ENCODE measurements at places on chromosomes 7 and 10.

- DNase-seq: no peak
These were observed 173.5 kb downstream of the KCNMA1 start for GRCh38 chr10:77463967-77464745.

GRCh38 chr7:7820409-7820808 is 102.0 kb upstream of the RPA3 start:
- no peak for DNase-seq

DNA sequence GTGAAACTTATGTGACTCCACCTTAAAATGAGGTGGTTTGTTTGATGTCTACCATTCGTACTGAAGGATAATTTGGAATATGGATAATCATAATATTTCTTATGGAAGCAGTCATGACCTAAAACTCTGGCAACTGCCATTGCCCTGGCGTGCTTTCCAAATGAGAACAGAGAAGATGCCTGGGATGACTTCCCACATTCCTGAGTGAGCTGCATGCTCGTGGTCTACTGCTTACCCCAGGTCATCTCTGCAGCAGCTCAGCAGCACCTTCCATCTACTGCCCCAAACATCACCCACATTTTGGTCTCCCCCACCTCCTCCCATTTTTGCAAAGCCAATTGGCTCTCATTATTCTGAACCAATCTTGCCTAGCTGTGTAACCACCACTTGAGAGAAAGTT is 40.1 kb downstream of the LYZL1 start:
- DNase-seq: no peak

GRCh38 chr10:80670774-80671173 is 133.1 kb downstream of the SH2D4B start:
- DNase-seq: no peak

- DNase-seq: no peak
These were observed 334.1 kb upstream of the C7orf33 start for GRCh38 chr7:148256433-148256832.

DNA sequence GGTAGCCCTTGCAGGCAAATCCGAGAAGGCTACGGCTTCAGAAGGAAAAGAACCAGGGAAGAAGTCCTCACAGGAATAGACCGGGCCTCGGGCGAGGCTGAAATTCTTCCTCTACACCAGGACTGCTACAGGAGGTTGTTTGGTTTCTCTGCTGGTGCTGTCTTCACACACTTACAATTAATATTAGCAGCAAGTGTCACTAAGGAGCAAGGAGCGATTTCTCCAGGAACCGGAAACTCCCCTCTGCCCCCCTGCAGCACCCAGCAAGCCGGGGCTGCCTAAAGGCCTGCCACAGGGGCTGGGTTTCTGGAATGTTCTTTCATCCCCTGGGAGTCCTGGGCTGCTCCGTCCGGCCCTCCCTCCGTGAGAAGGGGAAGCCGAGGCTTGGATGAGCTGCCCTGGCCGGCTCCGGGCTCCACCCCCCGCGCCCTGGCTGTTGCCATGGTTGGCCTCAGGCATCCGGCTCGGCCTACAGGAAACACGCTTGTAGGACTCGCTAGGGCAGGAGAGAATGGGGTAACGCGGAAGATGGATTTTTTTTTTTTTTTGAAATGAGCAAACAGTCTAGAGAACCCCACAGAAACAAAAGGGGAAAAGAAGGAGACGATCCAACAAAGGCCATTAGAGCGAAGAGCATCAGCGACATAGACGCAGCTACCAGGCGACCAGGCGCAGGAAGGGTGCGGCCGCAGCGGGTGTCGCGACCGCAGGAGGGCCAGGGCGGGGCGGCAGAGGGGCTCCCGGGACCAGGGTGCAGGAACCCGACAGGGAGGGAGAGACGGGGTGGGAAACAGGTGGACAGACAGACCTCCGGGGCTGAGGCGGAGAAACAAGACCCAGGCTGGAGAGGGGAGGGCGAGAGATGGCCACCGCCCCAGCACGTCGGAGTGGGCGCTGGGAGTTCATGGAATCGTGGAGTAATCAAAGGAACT is 33.0 kb downstream of the EN2 start:
- DNase-seq: no peak

DNA sequence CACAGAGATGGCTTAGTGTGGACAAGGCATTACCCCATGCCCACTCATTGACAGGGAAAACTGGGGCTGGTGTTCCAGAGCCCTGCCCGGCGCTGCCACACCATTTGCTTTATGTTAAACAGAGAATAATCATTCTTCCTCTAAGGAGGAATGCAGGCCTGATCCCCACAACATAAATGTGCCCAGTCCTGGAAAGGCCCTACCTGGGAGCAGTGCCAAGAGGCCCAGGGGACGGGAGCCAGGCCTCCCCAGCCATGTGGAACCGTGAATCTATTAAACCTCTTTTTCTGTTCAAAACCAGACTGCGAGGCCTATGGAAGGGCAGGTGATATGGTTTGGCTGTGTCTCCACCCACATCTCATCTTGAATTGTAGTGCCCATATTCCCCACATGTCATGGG is 264.1 kb downstream of the GRID1 start:
- no peak for DNase-seq

DNA sequence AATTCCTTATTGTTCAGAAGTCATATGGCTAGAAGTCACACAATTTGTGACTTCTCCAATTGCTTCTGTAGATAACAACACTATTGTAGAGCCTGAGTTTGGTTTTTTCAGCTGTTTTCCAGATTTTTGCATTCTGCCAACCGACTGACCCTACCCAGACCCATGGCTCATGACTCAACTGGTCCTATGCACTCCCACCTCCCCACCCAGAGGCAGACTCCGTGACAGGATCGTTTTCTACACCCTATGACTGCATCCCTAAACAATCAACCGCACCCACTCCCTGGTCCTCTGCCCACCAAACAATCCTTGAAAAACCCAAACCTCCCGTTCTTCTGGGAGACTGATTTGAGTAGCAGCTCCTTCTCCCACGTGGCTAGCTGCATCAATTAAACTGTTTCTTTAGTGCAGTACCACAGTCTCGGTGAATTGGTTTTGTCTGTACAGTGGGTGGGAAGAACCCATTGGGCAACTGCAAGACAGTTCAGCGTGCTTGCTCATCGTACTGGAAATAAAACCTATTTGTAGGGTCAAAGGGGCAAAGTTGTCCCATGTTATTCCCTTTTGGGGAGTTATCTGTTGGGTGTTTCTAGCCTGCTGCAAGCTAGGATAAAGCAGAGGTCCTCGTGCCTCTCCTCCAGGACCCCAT is 150.3 kb upstream of the FAM20C start:
- DNase-seq: no peak

DNA sequence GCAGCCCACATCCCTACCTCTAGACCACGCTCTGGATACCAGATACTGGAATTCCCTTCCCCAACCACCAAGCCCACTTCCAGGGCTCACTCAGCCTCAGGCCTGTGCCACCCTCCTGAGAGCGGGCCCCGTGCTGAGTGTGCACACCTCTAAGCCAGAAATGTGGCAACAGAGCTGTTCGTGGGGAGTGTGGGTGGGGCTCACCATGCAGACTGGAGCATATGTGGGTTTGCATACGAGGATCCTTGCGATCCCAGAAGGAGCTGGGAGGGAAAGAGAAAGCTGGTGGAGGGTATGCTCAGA is 13.0 kb upstream of the LIMK1 start:
- no peak for DNase-seq

DNA sequence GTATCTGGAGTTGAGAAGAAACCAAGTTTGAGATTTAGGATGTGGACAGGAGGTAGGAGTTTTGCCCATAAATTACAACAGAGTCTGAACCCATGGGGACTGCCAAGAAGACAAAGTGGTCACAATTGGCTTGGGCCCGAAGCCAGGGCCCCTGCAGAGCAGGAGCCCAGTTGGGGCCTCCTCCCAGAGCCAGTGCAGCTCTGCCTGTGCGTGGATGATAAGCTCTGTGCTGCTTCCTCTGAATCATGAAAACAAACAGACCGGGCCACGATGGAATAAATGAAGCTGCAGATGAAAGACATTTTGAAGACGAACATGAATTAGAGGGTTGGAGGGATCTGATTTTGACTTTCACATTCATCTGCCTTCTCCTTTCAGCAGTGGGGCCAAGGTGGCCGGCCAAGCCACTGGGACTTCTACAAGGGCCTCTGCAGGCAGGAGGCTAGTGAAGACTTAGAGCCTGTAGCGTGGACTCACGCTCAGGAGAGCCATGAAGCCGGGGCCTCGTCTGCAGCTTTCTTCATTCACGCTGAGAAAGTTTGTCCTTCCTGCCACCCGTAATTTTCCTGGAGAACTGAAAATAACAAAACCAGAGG is 156.8 kb upstream of the LYZL1 start:
- DNase-seq: no peak

DNA sequence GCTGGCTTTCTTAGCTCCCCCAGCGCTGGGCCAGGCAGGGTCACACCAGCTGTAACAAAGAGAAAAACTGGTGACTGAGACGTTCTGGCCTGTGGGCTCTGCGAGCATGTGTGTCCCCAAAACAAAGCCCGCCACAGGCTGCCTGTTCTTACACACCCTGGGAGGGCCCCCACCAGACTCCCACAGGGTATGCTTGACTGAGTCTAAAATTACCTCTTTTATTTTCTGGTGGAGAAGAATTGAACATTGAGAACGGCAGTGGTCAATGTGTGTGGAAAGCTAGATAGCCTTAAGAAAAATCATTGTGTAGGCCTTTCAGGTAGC is 808 bp downstream of the C10orf71 start:
- no peak for DNase-seq

- DNase-seq: no peak
These were observed 48.5 kb upstream of the KCNMA1 start for GRCh38 chr10:77686096-77686495.

DNA sequence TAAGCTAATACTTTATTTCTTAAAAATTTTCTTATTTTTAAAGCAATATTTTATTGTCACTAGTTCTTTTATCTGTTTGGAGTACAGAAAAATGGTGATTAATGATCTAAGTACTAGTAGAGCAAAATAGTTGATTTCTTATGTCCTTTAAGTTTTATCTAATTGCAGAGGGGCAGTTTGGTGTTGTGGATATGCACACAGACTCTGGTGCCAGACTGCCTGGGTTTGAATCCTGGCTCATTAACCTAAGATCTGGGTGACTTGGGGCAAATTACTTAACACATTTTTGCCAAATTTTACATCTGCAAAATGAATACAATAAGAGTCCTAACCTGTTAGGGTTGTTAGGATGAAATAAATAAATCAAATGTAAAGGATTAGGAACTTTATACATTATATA is 10.7 kb upstream of the PRPS1L1 start:
- DNase-seq: no peak

- no peak for DNase-seq
These were observed 27.7 kb downstream of the TDRD1 start for GRCh38 chr10:114206902-114207301.

DNA sequence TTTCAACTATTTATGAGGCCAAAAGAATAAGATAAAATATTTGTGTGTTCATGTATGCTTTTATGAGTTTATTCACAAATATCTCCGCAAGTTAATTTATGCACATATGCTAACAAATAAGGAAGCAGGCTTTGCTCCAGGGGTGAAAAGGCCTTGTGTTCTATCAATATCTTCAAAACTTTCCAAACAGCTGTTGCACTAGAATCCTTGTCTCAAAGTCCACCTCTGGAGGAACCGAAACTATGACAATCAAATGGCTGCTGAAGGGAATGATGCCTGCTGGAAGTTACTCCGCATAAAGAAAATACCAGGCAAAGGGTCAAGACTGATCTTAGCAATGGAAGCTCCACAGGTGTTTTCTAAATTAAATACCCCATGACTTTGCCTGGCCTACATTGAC is 145.0 kb upstream of the GHITM start:
- no peak for DNase-seq

GRCh38 chr10:131943021-131943814 is 38.5 kb downstream of the BNIP3 start:
- DNase-seq: no peak

DNA sequence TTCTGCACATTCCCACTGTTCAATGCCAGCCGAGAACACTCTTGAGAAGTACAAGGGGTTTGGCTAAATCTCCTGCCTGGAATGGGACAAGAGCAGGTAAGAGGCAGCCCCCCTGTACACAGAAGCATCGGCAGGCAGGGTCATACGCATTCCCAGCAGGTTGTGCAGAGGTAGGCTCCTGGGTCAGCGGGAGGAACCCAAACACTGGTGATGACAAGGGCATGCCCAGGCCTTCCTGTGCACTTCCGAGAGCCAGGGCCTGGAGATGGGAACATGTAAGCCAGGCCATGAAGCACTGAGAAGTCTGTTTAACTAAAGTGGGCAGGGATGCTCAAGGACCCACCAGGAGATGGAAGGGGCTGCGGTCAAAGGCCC is 130.3 kb upstream of the CHST15 start:
- no peak for DNase-seq

- DNase-seq: no peak
These were observed 5.7 kb upstream of the MSS51 start for GRCh38 chr10:73439055-73439454.

DNA sequence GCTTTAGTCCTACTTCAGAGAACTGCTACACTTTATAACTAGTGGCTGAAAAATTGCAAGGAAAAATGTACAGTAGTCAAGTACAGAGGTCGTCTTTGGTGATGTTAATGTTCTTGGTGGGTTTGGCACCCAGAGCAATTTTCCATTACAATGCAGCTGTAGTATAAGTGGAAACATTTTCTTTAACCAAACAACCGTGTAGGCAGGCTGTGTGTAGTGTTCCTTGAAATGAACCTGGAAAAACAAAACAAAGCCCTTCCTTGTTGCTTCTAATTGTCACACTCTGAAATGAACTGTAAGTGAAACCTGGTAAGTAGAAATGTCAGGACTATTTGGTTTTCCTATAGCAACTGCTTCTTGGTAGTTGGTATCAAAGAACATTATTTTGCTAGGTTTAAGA is 256.9 kb downstream of the MDFIC start:
- no peak for DNase-seq

GRCh38 chr7:66899552-66900280 is 21.3 kb upstream of the TMEM248 start:
- no peak for DNase-seq

GRCh38 chr10:48418189-48418788 is 111.8 kb downstream of the MAPK8 start:
- no peak for DNase-seq
